ENCODE measurements at places on chromosomes 6 and 20. TPM values are rescaled to one million over a fixed set of nuclear protein-coding genes. Genes with fewer than 3 reads are reported as not detected.

The AKIRIN2 gene
- total RNA-seq: 47.0 TPM

DNA sequence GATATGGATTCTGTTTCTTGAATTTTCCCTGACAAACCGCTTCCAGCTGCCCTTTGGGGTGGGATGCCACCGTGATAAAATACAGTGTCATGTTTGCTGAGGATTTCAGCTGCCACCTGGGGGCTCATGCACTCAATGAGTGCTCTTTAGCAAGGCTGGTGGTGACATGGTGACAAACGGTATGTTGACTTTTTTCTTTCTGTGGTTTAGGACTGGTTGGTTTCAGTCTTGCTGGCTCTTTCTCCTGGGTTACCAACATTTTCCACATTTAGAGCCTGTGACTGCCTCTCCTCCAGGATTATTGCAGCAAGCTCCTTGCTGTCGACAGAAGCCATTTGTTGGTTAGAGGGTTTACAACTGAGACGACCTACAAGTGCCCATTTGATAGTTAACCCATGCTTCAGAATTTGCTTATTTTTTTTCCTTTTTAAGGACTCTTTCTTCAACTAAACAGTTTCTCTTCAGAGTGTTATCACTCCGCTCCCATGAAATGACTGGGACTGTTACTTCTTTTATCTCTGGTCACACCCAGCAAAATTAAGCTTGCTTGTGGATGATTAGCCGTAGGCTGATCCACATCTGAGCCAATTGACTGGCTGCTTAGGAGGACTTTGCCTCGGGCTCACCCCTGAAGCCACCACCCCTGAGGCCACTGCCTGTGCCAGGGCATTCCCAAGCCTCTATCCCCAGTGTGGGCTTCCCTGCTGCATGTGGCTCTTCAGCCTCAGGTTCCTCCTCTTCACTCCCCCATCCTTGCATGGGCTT lies 48.4 kb upstream of the CDYL start:
- H3K27ac ChIP-seq: no peak overlapping the region
- no peaks in the 10 kb centered on the region for H3K27me3 ChIP-seq
- H3K4me1 ChIP-seq: no peaks in the 10 kb centered on the region
- H3K4me3 ChIP-seq: no peak overlapping the region

The PSORS1C1 gene
- total RNA-seq: not detected

DNA sequence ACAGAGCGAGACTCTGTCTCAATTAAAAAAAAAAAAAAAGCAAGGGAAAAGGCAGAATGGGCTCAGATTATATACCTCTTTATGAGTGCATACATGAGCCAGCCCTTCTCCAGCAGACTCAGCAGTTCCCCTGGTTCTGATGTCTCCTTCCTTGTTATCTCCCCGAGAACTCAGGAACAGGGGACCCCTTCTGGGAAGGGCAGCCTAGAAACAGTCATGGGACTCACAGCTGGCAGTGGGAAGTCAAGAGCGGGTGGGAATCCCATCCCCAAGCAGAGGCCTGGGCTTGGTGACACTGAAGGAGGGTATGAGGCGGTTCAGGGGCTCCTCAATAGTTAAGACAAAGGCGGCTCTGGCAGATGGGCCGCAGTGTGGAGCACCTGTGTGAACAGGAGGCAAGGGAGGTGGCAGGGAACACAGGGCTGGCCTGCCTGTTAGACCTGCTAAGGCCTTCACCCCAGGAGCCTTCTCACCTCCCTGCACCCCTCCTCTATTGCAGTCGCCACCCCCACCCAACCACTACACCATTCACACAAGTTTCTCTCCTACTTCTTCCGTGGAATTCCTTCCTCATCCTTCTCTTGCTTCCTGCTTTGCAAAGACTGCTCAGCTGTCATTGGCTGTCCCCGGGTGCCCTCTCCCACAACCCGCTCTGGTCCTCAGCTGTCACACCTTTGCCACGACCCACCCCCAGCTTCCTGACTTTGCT lies 29.7 kb upstream of the MDFI start:
- no peak for DNase-seq
- no peaks in the 10 kb centered on the region for H3K27me3 ChIP-seq
- H3K36me3 ChIP-seq: no peaks in the 10 kb centered on the region
- H3K27ac ChIP-seq: no peak overlapping the region
- no peaks in the 10 kb centered on the region for H3K4me1 ChIP-seq

The OXT gene
- not detected for total RNA-seq

The SLC12A5 gene
- total RNA-seq: not detected

- no peaks in the 10 kb centered on the region for H3K27me3 ChIP-seq
- H3K4me3 ChIP-seq: no peak overlapping the region
- no peaks in the 10 kb centered on the region for H3K36me3 ChIP-seq
Observed at GRCh38 chr20:38313676-38314075, 9.7 kb downstream of the BPI start.

The TTK gene
- 28.0 TPM for total RNA-seq

DNA sequence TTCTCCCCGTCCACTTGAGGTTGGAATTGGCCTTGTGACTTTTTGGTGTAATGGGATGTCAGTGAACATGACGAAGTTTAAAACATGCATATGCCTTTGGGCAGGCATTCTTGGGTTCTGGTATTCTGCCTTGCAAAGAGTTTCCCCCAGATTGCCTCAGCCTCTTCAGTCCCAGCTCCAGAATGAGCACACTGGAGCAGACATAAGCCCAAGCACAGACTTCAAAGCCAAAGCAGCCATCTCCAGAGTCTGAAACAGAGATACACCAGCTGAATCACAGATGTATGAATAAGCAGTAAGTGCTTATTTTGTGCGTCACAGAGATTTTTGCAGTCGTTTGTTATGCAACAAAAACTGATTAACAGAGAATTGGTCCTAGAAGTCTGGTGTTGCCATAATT lies 546.0 kb downstream of the FRK start:
- H3K27ac ChIP-seq: no peak overlapping the region
- no peaks in the 10 kb centered on the region for H3K36me3 ChIP-seq
- H3K4me1 ChIP-seq: no peaks in the 10 kb centered on the region
- no peaks in the 10 kb centered on the region for H3K27me3 ChIP-seq

GRCh38 chr6:90365002-90365401 lies 68.4 kb upstream of the BACH2 start:
- no peaks in the 10 kb centered on the region for H3K4me1 ChIP-seq
- no peak for DNase-seq
- H3K36me3 ChIP-seq: no peaks in the 10 kb centered on the region
- H3K27ac ChIP-seq: no peak overlapping the region

The HS3ST5 gene
- not detected for total RNA-seq

GRCh38 chr20:9686455-9686854 lies 152.4 kb downstream of the PAK5 start:
- no peaks in the 10 kb centered on the region for H3K4me1 ChIP-seq
- no peaks in the 10 kb centered on the region for H3K36me3 ChIP-seq
- no peak overlapping the region for H3K27ac ChIP-seq
- no peak overlapping the region for H3K4me3 ChIP-seq
- H3K27me3 ChIP-seq: no peaks in the 10 kb centered on the region
- no peak for DNase-seq

- no peaks in the 10 kb centered on the region for H3K36me3 ChIP-seq
- H3K27me3 ChIP-seq: no peaks in the 10 kb centered on the region
- H3K4me1 ChIP-seq: peaks cover 12% of the 10 kb centered on the region
- DNase-seq: no peak
Observed at GRCh38 chr6:3768502-3768901, 17.0 kb upstream of the PXDC1 start.
